RPMI7951 (cell line): ENCODE measurements at places on chromosomes 12 and 14. TPM values are rescaled to one million over a fixed set of nuclear protein-coding genes. Genes with fewer than 3 reads are reported as not detected.

NFATC4 gene
- total RNA-seq, result 10.6 and 13.1 TPM in 2 replicates

CATSPERB gene
- total RNA-seq, result not detected in 2 replicates

C12orf57 gene
- 245 and 274 TPM in 2 replicates for total RNA-seq

ATP23 gene
- 24.0 and 33.1 TPM in 2 replicates for total RNA-seq

HOXC12 gene
- not detected in 2 replicates for total RNA-seq

HOXC4 gene
- total RNA-seq, result 2.5 and 4.7 TPM in 2 replicates

FOXN4 gene
- not detected in 2 replicates for total RNA-seq

ATG14 gene
- total RNA-seq, result 4.1 and 6.8 TPM in 2 replicates

SMARCC2 gene
- 29.8 and 35.7 TPM in 2 replicates for total RNA-seq

SERPINA12 gene
- total RNA-seq, result not detected in 2 replicates

DNA sequence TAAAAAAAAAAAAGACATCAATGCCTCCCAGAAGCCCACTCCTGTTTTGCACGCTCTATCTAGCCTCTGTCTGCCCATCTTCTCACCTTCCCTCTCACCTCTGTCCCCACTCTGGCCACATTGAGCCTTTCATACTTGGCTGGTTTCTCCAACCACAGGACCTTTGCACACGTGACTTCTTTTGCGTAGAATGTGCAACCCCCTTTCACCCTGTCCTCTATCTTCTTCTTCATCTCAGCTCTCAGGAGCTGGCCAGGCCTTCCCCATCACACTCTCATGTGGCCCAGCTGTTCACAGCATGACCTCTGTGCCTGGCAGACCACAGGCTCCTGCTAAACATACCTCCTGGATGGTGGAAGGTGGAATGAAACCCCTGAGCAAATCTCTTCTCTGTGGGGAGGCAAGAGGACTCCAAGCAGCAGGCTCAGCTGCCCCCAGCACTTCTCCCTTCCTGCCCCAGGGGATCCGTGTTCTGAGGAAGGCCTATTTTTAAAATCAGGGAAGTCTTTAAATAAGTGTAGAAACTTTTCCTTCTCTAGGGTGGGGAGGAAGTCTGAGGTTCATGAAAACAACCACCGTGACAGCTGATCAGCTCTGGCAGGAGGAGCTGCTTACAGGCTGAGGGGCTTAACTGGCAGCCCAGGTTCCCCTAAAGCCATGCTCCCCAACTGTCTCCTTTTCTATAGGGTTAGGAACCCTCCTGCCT lies 11.6 kb downstream of the HVCN1 start:
- DNase-seq, result no peak

GRCh38 chr12:108129017-108129812 lies at the start of gene WSCD2:
Gene WSCD2 (plus strand): TSS chr12:108129288. CDS start chr12:108195833, 66,545 bp downstream.
- peak; percentile 18 for DNase-seq

- no peak for DNase-seq
These were observed 24.4 kb downstream of the JAG2 start for GRCh38 chr14:105144026-105144665.

- peak; percentile 20 for DNase-seq
These were observed 598 bp downstream of the UBE2N start for GRCh38 chr12:93441081-93441616.

- no peak for DNase-seq
These were observed 481 bp downstream of the REC8 start for GRCh38 chr14:24172261-24172860.

DNA sequence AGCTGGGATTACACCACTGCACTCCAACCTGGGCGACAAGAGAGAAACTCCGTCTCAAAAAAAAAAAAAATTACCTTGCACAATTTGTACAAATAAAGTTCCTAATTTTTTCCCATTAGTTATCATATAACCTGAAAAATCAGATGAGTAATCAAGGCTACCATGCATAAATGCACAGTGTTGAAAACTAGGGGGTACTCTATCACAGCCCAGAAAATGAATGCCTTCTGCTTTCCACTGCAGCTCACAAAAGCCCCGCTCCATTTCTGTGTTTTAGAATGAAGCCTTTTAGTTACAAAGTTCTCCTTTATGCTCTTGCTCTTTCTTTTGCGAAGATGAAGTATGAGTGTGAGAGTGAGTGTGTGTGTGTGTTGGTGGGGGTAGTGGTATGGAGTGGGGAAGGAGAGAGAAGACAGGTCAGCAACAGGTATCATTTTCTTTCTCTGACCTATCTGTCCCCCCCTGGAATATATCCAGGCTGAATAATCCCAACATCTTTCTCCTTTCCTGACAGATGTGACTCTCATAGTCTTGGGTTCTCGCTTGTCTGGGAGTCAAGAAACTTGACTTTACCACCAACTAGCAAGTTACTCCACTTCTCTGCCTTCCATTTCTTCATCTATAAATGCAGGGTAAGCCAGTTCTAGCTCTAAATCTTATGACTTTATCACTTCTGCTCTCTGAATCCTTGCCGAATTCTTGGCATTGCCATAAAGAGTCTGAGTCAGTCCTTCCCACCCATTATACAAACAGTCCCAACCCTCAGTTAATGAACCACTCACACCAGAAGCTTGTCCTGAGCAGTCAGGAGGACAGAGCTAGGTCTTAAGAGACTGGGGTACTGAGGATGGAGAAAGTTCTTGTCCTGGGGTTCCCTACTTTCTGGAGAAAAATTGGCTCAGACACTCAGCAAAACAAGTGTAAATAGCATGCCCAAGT lies 16.1 kb downstream of the BIN2 start:
- peak; percentile 52 for DNase-seq

DNA sequence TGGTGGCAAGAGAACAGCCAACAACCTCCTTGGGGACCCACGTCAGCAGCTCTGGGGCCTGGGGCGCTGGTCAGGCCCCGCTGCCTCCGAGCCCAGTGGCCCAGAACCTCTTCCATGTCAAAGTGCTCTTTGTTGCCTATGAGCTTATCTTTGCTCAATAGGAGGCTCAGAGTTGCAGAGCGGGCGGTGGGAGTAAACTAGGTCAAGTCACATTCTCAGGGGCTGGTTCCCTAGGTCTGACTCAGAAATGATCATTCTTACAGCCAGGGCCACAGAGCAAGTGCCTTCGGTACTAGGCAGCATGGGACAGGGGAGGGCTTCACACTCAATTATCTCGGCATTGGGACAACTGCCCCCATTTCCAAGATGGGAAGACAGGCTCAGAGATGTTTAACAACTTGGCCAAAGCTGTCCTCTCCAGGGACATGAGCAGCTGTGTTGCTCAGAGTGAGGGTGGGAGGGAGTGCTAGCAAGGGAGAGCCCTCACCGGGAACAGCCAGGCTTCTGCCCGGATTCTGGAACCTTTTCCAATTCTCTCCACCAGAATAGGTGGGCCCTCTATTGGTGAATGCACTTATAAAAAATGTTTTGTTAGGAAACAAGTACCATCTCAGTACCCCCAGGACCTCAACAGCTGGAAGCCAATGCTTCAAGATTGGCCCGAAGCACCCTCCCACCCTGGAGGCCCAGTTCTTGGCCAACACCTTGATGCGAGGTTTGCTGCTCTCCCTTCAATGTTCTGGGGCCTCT lies 11.9 kb downstream of the SLC25A29 start:
- DNase-seq, result no peak

DNA sequence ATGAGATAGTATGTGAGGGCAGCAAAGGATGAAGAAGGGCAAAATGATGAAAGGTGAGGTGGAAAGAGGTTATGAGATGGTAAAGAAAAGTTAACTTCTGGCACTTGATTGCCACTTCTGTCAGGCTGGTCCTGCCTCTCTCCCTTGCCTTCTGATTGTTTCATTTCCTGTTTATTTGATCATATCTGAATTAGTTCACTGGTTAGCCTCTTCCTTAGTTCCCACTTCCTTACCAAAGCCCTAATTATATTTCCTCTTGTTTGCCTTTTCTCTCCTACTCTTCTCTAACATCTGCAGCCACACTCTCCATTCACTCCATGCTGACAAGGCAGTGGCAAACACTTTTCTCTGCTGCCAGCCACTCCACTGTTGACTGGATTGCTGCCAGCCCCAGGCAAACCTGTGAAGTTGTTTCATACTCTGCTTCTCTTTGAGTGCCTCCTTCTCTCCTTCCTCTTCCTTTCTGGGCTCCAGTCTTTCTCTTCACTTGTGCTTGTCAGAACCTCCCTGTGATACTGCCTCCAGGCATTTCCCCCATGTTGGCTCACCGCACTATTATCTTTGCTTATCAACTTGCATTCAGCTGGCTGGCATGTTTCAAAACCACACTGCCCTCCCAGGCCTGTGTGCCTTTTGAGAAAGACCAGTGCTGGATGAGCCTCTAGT lies 8.1 kb downstream of the PNP start:
- peak; percentile 91 for DNase-seq

- DNase-seq, result no peak
These were observed 423 bp downstream of the ALDH6A1 start for GRCh38 chr14:74083784-74084276.

GRCh38 chr12:66144791-66145754 lies 14.5 kb upstream of the LLPH start:
- DNase-seq, result peak; percentile 63

DNA sequence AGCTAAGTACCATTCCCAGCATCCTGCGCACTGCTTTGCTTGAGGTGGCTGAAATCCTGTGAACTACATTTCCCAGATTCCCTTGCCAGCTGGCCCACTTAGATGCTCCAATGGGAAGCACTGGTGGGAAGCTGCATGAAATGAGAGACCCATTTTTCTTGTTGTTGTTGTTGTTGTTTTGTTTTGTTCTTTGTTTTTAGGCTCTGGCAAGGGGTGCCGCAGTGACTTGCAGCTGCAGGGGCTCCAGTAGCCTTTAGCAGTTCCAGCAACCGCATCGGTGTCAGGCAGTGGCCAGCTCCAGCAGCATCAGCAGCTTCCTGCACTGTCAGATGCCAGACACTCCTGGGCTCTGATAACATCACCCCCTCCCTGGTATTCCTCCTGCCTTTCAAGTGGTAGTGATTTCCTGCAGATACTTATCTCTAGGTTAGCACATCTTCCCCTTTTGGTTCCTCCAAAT lies 8.8 kb upstream of the EGLN3 start:
- no peak for DNase-seq

DNA sequence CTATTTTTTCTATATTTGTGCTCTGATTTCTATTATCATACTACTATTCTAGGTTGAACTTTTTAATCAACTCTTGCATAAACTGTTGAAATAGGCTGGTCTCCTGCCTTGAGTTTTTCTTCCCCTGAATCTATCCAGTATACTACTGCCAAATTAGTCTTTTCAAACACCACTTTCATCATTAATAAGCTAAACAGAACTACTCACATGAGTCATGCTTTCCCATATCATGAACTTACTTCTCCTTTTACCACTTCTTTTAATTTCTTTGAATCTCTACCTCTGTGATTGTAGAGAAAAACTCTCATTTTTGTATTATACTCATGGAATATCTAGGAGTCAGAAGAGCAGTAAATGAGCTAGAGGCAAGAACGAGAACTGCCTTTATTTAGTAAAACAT lies 340.3 kb upstream of the PDE3A start:
- DNase-seq, result no peak

- DNase-seq, result peak; percentile 33
These were observed 51.4 kb downstream of the PLEKHG7 start for GRCh38 chr12:92753976-92754885.

- DNase-seq, result peak; percentile 56
These were observed 57.9 kb downstream of the RFLNA start for GRCh38 chr12:124352839-124353238.

- DNase-seq, result peak; percentile 28
These were observed 60.6 kb upstream of the TMCC3 start for GRCh38 chr12:94710933-94711332.

DNA sequence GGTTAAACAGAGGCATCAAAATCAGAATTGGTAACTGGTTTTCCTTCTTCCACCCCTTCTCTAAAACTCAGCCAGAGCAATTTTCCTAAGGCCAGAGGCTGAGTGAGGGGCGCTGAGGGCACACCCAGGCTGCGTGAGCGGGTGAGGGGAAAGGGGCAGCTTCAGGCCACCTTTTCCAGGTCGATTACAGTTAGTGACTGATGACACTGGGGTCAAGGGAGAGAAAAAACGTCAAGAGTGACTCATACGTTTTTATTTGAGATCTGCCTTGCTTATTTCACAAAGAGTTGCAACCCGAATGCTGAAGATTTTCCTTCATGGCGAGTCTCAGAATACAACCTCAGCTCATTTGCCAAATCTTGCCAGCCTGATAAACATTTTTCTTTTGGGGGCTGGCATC lies 46.7 kb upstream of the EVL start:
- no peak for DNase-seq

- DNase-seq, result peak; percentile 39
These were observed 180.6 kb upstream of the NUDT4 start for GRCh38 chr12:93197067-93197593.

DNA sequence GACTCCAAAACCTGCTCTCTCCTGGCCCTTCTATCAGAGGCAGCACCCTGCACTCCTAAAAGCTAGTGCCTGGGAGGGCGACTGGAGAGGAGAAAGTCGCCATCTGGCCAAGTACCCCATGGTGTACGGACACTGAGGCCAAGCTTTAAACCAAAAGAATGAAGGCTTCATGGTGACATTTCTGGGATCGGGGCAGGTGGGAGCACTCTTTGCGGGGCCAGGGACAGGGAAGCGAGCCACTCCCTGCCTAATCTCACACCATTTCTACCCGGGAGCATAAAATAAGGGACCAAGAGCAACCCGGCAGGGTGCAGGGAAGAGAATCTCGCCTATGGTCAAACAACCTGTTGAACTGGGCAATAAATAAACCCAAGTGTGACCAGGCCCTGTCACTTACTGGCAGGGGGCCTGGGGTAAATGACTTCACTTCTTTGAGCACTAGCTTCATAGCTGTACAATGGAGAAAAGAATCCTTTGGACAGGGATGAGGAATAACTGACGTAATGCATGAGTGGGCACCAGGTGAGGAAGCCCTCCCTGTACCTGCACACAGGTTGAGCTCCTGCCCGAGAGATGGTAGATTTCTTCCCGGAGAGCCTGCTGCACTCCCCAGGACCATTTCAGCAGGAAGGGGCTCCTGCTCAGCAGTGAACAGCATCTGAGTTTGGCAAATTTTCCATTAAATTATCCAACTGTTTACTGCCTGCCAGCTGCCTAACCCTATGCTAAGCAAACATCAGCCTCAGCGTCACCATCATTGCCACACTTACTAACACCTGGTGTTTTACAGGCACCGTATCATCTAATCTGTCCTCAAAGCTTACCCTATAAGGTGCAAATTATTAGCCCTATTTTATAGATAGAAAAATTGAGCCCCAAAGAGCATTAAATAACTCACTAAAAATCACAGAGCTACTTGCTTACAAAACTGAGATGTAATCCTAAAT lies 2.0 kb downstream of the SERPINA1 start:
- DNase-seq, result no peak

GRCh38 chr14:25485381-25485780 lies 435.4 kb upstream of the STXBP6 start:
- no peak for DNase-seq

DNA sequence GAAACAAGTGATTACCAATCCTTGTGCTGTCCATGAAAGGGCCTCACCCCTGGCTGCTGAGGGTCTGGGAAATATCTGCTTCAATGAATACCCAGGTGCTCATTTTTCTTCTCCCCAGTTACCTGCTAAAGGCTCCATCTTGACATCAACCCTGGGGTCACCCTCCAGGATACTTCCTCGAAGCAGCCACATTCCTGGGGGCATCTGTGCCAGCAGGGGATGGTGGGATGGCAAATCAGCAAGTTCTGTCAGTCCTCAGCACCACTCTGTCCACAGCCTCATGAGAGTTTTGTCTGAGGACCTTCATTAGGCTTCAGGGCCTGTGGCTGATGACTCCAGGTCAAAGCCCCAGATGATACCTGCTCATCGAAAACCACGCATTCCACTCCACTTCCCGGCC lies 124.8 kb downstream of the ZFP36L1 start:
- DNase-seq, result no peak

GRCh38 chr12:46674129-46674528 lies 151.7 kb downstream of the SLC38A4 start:
- no peak for DNase-seq
